Activated naive CD8-positive, alpha-beta T cell treated with anti-CD3 and anti-CD28 coated beads, Interleukin-2, amount 50 U/mL, for 16 hours (primary cell): ENCODE measurements at places on chromosomes 11 and 22.

GRCh38 chr11:66050581-66051231 is 1.5 kb upstream of the SF3B2 start:
- no peak for DNase-seq

- DNase-seq = no peak
Observed at GRCh38 chr11:122491509-122491908, 164.0 kb upstream of the UBASH3B start.

DNA sequence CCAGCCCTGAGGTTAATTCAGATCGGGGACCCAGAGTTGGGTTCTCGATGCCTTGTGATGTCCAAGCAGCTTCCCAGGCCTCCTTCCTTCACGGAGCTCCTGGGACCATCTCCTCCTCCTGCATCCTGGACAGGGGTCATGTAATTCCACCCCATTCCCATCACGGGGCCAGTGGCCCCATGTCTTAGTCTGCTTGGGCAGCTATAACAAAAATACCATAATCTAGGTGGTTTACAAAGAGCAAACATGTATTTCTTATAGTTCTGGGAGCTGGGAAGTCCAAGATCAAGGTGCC is 41.7 kb upstream of the PRDM11 start:
- no peak for DNase-seq

DNA sequence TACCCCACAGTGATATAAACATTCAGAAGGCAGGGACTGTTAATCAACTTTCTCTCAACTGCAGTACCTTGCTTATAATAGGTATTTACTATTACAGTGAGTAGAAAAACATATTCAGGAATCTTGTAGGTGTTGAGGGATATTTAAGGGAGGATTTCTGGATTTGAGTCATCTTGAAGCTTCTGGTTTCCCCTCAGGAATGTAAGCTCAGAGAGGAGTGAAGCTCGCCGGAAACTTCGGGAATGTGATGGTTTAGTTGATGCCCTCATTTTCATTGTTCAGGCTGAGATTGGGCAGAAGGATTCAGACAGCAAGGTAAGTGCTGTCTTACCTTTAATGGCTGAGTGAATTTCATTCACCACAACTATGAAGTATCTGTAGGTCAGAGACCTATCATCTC is 42.9 kb downstream of the CTNND1 start:
- no peak for DNase-seq

GRCh38 chr11:1844221-1845094 is 5.7 kb downstream of the TNNI2 start:
- no peak for DNase-seq

DNA sequence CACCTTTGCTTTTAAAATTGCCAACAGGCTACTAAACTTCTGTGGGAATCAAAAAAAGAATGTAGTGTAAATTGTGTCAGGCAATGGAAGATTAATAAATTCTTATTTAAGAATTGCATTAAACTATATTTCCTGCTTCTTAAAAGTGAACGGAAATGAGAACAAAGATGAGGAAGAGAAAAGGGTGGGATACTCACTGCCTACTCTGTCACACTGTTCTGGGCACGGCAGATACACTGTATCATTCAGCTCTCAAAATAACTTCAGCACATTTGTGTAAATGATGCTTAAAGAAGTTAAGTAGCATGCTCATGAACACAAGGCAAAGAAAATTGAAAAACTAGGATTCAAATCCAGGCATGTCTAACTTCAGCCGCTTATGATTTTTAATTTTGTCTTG is 218.7 kb downstream of the DCDC1 start:
- DNase-seq = no peak

DNA sequence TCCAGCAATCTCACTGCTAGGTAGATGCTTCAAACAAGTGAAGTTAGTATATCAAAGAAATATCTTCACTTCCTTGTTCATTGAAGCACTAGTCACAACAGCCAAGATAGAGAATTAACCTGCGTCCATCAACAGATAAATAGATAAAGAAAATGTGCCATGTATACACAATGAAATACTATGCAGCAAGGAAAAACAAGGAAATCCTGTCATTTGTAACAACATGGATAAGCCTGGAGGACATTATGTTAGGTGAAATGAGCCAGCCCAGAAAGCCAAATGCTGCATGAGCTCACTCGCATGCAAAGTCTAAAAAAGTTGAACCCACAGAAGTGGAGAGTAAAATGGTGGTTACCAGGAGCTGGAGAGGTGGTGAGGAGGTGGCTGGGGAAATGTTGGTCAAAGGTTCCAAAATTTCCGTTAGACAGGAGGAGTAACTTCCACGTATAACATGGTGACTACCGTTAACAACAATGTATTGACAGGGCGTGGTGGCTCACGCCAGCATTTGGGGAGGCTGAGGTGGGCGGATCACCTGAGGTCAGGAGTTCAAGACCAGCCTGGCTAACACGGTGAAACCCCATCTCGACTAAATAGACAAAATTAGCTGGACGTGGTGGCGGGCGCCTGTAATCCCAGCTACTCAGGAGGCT is 23.6 kb upstream of the CARS1 start:
- DNase-seq = no peak

GRCh38 chr11:132632641-132633124 is 899.6 kb downstream of the OPCML start:
- no peak for DNase-seq

GRCh38 chr11:102134597-102134996 is 24.4 kb downstream of the YAP1 start:
- DNase-seq = no peak

- no peak for DNase-seq
Observed at GRCh38 chr11:94130298-94131046, 1.8 kb downstream of the PANX1 start.

GRCh38 chr11:77205467-77206263 is 77.6 kb downstream of the MYO7A start:
- DNase-seq = no peak

DNA sequence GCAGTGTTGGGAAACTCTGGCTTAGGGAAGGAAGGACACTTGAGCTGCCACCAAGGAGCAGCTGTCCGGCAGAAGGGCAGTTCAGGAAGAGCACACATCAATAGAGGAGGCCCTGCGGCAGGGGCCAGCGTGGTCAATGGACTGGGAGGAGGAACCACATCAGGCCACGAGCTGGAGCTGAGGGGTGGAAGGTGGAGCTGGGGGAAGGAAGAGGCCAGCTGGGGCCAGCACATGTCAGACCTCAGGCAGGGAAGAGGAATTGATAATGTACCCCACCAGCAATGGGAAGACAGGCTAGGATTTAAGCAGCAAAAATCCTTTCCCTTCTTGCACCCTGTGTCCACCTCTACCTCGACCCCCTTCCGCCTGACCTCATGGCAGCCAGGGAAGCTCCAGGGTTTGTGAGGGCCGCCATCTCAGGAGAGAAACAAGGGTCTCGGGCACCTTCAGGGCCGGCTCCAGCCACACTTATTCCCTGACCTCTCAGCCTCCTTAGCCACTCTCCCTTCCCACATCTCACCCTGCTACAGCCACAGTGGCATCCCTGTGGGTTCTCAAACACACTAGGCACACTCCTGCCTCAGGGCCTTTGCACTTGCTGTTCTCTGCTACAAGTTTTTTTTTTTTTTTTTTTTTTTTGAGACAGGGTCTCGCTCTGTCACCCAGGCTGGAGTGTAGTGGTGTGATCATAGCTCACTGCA is 157.8 kb upstream of the GRK3 start:
- DNase-seq = no peak

DNA sequence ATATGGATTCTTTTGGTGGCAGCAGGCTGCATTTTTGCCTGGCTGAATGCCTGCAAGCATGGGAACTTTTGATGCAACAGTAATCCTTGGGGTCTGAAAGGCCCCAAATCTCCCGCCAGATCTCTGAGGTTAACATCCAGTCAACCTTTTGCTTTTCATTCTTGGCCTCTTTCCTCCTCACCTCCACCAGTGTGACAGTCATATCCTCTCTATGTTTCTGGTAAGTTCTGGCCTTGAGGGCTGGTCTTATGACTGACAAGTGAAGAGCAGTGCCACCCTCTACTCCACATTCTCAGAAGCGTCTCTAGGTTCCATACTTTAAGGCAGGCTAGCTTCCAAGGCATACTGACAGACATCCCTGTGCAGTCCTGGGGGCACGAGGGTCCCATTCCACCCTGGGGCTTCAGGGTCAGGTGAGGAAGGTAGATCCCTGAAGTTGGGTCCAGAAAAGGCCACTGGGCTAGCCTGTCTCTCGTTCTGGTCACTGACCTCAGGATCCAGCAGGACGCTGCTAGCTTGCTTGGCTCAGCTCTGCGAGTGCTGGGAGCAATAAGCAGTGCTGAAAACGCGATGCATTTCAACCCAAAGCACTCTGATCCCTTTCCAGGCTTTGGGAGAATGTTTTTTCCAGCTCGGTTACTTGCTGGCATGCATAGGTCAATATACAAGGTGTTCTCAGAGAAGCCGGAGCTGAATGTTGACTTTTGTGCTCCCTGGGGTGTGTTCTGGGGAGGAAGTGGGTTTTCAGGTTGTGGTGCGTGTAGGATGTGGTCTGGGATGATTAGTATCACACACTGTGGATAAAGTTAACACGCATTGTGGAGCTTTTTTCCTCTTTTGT is 75.2 kb downstream of the PTPRJ start:
- DNase-seq = no peak

DNA sequence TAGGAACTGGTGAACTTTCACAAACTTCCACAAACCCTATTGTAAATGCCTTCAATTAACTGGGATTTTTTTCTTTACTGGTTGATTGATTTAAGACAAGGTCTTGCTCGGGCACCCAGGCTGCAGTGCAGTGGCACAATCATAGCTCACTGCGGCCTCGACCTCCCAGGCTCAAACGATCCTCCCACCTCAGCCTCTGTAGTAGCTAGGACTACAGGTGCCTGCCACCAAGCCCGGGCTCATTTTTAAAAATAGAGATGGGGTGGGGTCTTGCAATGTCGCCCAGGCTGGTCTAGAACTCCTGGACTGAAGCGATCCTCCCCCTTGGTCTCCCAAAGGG is 35.7 kb upstream of the POLA2 start:
- DNase-seq = no peak

DNA sequence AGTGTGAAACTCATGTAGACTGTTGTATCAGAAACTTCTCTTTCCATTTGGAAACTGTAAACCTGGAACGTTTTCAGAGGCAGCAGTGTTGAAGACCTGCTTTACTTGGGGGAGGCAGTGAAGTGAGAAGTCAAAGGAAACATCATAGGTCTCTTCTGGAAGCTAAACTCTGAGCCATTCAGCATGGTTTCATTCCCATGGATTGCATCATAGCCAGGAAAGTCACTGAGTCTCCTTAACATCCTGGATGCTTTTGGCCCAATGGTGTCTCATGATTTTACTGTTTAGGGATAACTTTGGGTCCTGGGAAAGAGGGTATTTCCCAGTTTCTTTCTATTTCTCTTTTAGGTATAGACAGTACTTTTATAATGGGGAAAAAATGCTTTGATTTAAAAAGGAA is 153.2 kb upstream of the E2F8 start:
- no peak for DNase-seq

GRCh38 chr11:128316541-128317227 is 270.7 kb downstream of the ETS1 start:
- DNase-seq = no peak

DNA sequence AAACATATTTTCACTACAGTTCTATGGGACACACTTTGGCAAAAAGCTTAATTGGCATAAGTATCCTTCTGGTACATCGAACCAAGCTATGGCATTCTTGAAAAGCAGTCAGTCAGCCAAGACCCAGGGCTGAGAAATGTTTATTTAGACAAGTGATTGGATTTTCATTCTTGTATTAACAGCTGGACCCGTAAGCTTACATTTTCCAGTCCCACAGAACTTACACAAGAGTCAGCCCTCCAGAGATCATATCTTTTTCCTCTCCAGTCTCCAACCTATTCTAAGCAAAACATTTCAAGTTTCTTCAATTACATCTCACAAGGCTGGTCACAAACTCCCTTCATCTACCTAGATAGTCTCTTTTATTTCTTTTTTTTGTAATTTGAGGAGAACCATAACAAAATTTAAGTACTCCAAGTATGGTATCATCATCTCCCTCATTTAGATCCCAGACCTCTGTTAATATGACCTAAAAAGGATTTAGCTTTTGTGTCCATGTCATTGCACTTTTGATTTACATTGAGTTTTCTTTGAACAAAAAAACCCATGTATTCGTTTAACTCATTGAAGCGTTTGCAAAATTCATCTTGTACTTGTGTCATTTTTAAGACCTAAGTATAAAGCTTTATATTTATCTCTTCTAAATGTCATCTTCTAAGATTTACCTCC is 67.9 kb upstream of the GRK3 start:
- no peak for DNase-seq

- DNase-seq = no peak
Observed at GRCh38 chr11:116605543-116606459, 167.0 kb downstream of the BUD13 start.

DNA sequence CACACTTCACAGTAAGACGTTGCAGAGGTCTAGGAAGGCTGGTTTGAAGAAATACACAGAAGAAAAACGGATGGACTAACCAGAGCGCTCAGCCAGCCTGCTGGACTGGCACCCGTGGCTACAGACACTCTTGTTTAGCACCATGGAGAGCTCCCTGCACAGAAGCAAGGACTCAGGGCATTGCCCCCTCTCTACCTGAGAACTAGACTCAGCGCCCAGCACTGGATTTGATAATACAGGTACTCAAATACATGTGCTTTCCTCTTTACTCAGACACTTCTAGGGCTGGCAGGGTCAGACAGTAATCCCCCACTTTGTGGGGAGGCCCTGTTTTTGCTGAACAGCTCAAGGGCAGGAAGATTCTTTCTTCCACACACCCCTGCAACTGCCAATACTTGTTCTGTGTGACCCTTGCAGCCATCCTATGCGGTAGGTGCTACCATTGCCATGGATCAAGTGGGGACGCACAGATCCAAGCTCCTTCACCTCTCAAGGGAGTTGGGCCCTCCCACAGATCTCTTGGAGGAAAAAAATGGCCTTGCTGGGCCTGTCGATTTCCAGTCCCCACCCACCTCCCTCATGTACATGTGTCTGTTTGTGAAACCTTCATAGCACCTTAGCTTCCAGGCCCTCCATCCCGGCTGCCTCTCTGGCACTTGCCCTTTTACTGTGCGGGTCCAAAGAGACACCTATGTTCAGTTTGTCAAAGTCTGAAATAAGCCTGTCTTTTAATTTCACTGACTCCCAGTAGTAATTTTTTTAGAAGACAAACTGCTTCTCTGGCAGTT is 5.1 kb upstream of the P2RX6 start:
- no peak for DNase-seq

- no peak for DNase-seq
Observed at GRCh38 chr11:27022659-27023251, 17.9 kb upstream of the BBOX1 start.

GRCh38 chr11:35118906-35119305 is 20.1 kb upstream of the CD44 start:
- DNase-seq = no peak

- no peak for DNase-seq
Observed at GRCh38 chr11:78277314-78277994, 88.7 kb downstream of the USP35 start.
